ENCODE measurements at places on chromosomes 5 and 9. TPM values are rescaled to one million over a fixed set of nuclear protein-coding genes. Genes with fewer than 3 reads are reported as not detected.

PIK3R1 gene
- polyA plus RNA-seq, result 18.0 TPM

PCDHGA6 gene
- polyA plus RNA-seq, result 0.30 TPM

PCAT7 gene
- polyA plus RNA-seq, result 0.53 TPM

FABP6 gene
- 67.3 TPM for polyA plus RNA-seq

RORB gene
- polyA plus RNA-seq, result 4.2 TPM

FOXD4L6 gene
- polyA plus RNA-seq, result not detected

NXNL2 gene
- not detected for polyA plus RNA-seq

SPATA31A6 gene
- polyA plus RNA-seq, result not detected

POU5F2 gene
- 0.14 TPM for polyA plus RNA-seq

ADAMTS13 gene
- polyA plus RNA-seq, result 3.4 TPM

GFPT2 gene
- 7.6 TPM for polyA plus RNA-seq

TAS2R1 gene
- not detected for polyA plus RNA-seq

SOHLH1 gene
- 1.4 TPM for polyA plus RNA-seq
